CD4-positive, alpha-beta T cell treated with Interleukin-1 beta for 1 hour (primary cell): ENCODE measurements at places on chromosomes 5 and 9.

DNA sequence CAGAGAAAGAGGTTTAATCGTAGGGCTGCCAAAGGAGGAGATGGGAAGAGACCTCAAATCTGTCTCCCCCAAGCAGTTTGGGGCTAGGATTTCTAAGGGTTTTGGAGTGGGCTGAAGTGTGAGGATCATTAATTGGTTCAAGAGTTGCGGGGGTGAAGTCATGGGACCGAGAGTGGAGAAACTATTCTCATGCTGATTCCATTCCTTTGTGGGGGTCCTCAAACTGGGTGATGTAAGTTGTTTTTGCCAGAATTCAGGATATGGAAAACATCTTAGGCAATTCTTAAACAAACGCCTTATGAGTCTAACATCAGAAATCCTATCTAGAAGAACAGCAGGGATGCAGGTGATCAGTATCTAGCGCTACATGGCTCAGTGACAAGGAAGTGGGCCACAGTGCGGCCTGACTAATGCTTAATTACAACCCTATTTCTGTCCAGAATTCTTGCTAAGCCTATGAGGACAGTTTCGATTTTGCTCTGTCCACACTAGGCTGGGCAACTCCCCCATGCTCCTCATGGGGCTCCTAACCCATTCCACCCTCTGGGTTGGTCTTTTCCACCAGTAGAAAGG is 27.7 kb upstream of the TRIO start:
- no peak for DNase-seq

DNA sequence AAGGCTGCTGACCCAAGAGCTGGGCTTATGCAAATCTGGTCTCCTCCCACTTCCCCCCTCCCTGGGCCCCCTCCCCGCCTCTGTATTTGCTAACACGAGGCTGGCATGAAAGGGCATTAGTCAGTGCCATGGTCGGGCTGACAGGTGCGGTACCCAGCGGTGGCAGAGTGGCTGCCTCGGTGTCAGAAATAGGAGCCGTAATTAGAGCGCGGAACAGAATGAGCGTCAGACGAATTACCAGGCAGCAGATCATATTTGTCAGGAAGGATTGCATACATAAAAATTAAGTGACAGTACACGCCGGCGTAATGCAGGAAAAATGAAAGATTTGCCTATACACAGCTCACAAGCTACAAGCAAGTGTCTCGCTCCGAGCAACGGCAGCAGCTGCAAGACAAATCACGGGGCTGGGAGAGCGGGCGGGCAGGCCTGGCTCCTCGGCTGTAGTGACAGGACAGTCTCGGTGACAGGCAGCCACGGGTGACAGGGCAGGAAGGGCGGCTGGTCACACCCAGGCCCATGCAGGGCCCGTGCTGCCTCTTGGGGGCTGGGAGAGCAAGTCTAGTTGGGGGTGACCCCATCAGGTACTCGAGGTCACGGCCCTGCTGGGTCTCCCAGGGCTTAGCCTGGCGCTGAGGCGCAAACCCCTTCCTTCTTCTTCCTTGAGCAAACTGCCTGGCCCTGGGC is 72.4 kb downstream of the NEK6 start:
- no peak for DNase-seq

DNA sequence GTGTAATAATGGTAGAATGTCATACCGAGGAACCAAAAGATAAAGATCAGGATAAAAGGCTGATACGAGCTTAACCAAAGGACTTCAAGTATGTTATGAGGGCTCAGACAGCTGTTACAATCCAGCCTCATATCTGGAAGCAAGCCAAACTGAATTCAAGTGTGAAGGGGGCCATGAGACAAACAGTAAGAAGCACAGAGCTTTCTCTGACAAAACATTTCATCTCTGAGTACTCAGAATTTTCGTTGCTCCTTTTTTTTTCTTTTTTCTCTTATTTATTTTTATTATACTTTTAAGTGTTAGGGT is 52.9 kb upstream of the CD180 start:
- DNase-seq = no peak

- DNase-seq = no peak
Observed at GRCh38 chr5:64156261-64156660, 9.4 kb upstream of the RNF180 start.

- peak; percentile 50 for DNase-seq
Observed at GRCh38 chr5:136037001-136037705, 8.4 kb downstream of the TGFBI start.

GRCh38 chr5:172075656-172076055 is 69.2 kb upstream of the FBXW11 start:
- DNase-seq = no peak

- DNase-seq = no peak
Observed at GRCh38 chr9:92381775-92382174, 22.6 kb downstream of the OGN start.

DNA sequence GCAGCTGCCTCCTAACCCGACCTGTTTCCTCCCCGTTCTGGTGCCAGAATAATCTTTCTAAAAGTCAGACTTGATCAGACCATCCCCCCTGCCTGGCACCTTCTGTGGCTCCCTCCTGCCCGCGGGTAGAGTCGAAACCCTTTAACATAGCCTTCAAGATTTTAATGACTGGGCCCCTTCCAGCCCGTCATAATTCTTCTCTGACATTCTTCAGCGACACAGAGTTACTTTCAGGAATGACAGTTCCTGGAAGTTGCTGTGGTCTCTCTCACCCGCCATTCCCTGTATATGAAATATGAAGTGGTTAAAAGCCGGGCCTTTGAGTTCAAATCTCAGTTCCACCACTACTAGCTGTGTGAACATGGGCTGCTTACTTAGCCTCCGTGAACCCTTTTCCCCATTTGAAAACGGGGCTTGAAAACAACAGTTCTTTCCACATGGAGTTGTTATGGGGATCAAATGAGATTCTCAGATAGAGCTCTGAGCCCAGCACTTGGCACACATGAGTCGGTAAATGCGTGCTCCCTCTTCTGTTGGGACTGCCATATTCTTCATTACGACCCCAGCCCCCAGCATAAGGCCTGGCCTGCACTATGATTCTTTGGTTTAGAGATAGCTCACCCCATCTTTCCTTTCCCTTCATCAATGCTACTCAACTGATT is 737 bp downstream of the NANS start:
- DNase-seq = no peak

DNA sequence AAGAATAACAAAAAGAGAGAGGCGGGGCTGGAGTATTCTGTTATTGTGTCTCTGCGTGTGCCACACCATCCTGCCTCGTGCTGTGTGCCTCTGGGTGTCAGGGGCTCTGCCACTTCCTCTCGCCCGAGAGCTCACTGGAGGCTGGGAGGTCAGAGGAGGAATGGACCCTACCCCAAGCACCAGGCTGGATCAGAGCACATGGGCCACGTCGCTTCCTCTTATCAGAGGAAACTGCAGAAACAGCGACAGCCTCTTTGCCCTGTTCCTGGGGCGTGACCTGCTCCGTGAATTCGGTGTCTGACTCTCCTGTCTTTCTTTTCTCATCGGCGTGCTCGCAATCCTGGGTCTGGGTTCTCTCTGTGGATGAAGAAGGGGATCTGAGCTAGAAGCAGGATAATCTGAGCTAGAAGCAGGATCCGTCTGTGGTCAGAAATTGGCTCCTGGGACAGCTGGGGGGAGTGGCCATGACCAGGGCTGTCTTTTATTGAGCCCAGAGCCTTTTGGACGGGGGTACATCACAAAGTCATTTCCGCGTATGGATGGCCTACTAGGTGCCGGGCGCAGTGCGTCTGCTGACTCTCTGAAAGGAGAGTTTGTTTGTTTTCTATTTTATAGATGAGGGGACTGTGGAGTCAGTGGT is 150.3 kb upstream of the COL5A1 start:
- DNase-seq = no peak

DNA sequence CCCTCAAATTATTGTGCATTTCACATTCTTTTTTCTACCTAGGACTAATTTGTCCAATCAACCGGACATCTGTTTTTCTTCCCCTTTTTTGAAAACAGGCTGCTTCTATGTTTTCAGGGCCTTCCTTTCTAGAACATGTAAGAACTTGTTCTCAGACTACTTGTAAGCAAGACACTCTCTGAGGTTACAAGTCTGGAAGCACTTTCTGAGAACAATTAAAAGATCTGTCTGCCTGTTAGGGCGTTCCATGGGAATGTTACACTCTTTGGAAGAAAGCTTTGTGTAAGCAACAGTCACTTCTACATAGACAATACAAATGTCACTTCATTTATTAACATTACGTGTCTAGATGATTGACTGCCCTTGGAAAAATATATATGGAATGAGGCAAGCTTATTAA is 50.9 kb upstream of the HSPB3 start:
- DNase-seq = no peak

- DNase-seq = peak; percentile 16
Observed at GRCh38 chr5:107519900-107520354, 150.8 kb downstream of the EFNA5 start.

- DNase-seq = no peak
Observed at GRCh38 chr5:171600741-171601265, 181.4 kb downstream of the FGF18 start.

- no peak for DNase-seq
Observed at GRCh38 chr9:35526087-35526801, 36.3 kb downstream of the RUSC2 start.

- DNase-seq = no peak
Observed at GRCh38 chr9:112925058-112925641, 34.5 kb upstream of the SLC46A2 start.

DNA sequence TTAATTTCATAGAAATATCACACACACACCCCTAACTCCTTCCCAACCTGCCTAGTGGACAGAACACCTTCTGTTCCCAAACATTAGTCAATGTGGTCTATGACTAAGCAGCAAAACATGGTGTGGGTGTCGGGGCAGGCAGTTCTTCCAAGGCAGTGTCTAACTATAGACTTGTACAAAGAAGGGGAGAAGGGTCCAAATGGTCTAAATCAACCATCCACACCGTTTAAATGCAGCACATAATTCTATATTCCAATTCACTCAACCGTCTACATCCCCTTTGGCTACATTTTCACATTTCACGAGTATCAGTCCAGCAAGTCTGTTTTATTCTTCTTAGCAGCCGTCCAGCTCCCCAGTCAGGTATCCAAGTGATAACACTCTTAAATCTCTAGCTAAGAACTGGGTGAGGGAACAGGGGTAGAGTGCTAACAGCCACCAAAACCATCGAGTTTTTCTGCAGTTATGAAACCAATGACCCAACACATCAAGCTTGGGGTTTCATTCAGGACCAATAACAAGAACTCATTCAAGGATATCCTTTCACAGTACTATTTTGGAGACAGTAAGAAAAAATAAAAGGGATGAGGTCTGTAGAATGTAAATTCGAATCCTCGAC is 3.3 kb downstream of the ZNF608 start:
- DNase-seq = no peak

- no peak for DNase-seq
Observed at GRCh38 chr5:14588145-14588544, 6.6 kb downstream of the OTULINL start.

DNA sequence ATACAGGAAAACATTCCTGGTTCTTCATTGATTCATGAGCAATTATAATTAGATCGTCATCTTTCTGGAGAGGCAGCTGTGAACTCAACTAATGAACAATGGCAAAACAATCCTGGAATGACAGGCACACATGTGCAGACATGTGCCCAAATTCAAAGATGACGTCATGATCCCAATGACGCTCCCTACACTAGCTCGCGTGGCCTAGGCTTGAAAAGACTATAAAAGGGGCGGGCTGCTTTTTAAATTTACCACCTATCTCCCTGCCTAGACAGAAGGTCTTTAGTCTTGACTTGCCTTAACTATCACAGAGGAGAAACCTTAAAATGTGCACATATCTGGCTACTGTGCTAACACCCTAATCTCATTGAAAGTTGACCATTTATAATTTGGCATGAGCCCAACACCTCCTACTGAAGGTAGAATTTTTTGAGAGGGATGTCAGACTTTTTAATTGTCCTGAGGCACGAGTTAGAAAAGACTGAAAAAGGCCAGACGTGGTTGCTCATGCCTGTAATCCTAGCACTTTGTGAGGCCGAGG is 88.2 kb downstream of the PRRT1B start:
- DNase-seq = no peak

- DNase-seq = no peak
Observed at GRCh38 chr9:16192403-16193017, 639.7 kb downstream of the CCDC171 start.

DNA sequence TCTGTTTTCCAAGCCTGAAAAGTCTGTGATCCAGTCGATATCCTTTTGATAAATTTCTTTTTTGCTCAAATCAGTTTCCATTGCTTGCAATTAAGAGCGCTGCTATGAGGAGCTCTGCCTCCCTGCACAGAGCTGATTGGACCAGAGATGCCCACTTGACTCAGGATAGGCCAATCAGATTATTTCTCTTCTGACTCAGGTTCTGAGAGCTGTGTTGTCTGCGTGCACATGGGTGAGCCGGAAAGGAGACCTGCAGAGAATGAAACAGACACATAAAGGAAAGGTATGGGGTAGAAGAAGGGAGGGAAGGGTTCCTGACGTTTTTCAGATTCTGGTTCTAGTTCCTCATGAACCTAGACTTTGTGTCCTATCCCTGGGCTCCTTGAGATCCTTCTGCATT is 15.8 kb upstream of the FABP6 start:
- no peak for DNase-seq

GRCh38 chr5:111668477-111669414 is 88.2 kb downstream of the NREP start:
- DNase-seq = no peak

GRCh38 chr5:168316139-168316578 is 24.7 kb downstream of the WWC1 start:
- no peak for DNase-seq

DNA sequence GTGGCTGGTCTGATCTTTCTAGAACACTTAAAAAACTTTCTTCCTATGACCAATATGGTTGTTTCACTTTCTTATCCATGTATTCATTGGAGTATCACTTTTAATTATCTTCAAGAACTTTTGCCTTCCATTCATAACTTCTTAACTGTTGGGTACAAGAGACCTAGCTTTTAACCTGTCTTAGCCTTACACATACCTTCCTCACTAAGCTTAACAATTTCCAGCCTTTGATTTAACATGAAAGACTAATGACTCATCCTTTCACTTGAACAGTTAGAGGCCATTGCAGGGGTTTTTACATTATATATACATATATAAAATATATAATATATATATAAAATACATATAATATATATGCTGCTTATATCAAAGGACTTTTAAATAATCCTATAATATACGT is 57.9 kb downstream of the ABHD17B start:
- no peak for DNase-seq

DNA sequence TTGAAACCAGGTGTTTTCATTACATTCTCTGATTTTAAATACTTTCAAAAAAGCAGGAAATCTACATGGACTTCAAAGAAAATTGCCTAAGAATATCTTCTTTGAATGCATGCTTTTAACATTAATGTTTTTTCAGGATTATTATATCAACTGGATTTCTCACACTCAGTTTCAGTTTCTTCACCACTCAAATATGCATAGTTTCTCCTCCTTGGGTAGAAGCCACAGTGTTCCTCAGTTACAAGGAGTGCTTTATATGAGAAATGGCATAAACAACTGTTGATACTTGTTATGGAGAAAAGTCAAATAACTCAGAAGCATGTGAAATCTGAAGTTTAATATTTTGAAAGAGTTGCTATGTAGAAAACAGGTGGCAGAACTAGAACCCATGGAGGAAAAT is 196.9 kb downstream of the DMRTA1 start:
- DNase-seq = no peak

- DNase-seq = no peak
Observed at GRCh38 chr5:133122711-133123110, 70.9 kb downstream of the HSPA4 start.

- DNase-seq = no peak
Observed at GRCh38 chr5:158483281-158483860, 616.3 kb downstream of the EBF1 start.
